ENCODE measurements at places on chromosomes 3 and 15. TPM values are rescaled to one million over a fixed set of nuclear protein-coding genes. Genes with fewer than 3 reads are reported as not detected.

GRCh38 chr3:138670407-138670806 lies 61.8 kb downstream of the FAIM start:
- DNase-seq = no peak

LYZL4 gene
- not detected for total RNA-seq

DNA sequence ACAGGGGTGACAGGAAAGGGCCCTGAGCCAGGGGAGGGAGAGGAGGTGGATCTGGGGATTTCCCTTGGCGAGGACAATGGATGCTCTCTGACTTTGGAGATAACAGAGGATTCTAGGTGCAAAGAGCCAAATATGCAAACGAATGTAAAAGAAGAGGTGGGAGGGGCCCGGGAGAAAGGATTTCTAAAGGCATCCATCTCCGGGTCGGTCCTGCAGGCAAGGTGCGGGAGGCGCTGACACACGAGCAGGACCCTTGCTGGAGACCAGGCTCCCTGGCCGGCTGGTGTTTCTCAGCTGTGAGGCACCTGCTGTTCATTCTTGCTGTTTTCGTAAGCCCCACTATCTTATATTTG lies 115.2 kb upstream of the TLE3 start:
- no peak for DNase-seq

DNA sequence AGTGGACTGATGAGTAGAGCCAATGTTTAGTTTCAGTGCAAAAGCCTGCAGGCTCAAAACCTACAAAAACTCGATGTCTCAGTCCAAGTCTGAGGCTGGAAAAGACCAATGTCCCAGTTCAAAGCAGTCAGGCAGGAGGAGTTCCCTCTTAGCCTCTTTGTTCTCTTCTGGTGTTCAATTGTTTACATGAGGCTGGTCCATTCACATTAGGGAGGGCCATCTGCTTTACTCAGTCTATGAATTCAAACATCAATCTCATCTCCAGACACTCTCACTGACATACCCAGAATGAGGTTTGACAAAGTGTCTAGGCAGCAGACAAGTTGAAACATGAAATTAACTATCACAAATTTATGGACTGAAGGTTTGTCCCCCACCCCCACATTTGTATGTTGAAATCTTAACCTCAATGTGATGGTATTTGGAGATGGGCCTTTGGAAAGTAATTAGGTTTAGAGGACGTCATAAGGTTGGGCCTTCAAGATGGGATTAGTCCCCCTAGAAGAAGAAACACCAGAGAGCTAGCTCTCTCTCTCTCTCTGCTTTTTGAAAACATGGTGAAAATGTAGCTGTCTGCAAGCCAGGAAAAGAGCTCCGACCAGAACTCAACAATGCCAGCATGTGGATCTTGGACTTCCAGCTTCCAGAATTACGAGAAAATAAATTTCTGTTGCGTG lies 438.5 kb upstream of the RGMA start:
- DNase-seq = no peak

ZCWPW2 gene
- total RNA-seq = 0.49 TPM

MKRN3 gene
- 0.44 TPM for total RNA-seq

- DNase-seq = no peak
Measured at GRCh38 chr3:171967137-171967783, 72.1 kb upstream of the FNDC3B start.

DNA sequence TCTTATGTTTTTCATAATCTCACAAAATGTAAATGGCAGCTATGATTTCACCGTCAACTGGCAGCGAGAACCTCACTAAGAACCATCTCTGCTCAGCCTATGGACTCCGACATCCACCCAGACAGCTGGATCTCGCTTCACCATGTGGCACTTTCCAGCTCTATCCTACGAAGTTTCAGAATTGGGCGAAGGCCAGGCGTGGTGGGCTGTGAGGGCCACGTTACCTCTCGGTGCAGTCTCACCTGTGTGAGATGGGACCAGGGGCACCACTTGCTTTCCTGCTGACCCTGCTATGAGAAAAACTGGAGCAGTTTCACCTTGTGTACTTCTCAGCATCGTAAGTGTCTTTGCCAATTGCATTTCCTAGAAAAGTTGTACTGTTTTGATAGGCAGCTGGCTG lies 32.3 kb downstream of the CHDH start:
- DNase-seq = no peak

- peak; percentile 57 for DNase-seq
Measured at GRCh38 chr15:53918180-53919079, 59.8 kb upstream of the UNC13C start.

TM6SF1 gene
- total RNA-seq = 14.0 TPM

CLEC3B gene
- total RNA-seq = 30.9 TPM

GRCh38 chr3:9915254-9916141 lies 1.4 kb upstream of the IL17RC start:
- DNase-seq = peak; percentile 64

DNA sequence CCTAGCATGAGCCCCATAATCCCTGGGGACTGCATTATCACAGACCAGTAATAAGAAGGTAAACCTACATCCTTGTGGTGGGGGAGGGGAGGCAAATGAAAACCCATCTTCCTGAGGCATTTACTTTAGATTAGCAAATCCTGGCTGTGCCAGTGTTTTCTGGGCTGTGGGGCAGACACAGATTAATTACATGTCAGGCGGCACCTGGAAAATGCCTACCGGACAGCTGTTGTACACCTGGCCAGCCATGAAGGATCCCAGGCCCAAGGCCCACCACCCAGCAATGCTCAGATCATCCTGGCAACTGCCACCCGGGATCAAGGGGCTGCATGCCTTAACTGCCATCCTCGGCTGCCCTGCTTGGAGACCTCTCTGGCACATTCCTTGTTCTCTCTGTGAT lies 59.1 kb upstream of the RASA2 start:
- DNase-seq = peak; percentile 33

XXYLT1 gene
- 14.6 TPM for total RNA-seq

DNA sequence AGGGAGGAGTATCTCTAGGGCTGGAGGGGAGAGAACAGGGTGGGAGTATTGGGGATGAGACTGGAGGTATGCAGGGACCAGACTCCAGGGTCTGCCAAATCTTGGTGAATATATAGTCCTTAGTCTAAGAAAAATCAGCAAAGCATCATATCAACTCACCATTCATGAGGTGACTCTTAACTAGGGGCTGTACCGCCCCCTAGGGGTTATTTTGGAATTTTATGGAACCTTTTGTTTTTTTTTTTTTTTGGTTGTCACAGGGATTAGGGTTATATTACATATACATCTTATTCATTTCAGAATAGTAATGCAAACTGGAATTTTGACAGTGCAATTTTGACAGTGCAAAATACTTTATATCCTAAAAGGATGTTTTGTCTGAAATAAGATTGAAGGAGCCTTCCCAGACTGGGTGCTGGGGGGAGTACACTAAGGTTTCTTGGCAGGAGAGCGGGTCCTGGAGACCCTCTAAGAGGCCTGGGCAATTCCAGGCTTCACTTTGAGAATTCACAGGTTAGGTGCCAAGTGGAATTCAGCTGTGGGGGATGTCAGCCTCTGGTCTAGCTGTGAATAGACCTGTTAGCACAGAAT lies 7.5 kb downstream of the CMTM7 start:
- DNase-seq = no peak

DNA sequence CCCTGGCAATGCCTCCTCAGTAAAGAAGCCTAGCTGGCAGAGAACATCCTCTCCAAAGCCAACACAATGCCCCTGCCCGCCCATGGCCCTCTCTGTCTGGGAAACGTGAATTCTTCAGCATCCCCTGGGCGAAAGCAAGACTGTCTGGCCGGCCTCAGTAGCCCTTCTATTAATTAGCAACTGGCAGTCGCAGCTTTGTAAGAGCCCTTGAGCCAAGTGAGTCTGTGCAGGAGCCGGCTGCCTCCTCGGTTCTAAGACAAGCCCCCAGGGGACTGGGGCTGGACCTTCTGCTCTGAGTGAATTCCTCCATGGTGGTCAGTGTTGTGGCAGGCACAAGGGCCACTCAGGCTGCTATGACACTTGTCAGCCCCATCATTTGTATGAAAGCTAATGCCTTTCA lies 7.4 kb downstream of the HCN4 start:
- DNase-seq = no peak

DNA sequence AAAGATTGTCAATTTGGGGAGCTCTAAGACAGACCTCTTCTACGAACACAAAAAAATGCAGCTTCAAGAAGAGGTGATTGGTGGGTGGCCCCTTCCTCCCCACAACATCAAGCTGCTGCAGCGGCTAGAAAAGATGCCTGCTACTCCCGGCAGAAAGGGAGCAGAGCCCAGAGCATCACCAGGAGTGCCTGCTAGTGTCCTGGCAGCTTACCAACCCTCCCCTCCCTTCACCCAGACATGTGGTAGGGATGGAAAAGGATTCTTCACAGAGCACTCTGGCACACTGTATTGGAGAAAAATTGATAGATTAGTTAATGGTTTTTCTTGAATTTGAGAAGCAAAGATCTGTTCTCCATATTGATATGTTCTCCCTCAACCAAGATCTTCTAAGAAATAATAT lies 10.8 kb downstream of the IP6K1 start:
- DNase-seq = no peak

DNA sequence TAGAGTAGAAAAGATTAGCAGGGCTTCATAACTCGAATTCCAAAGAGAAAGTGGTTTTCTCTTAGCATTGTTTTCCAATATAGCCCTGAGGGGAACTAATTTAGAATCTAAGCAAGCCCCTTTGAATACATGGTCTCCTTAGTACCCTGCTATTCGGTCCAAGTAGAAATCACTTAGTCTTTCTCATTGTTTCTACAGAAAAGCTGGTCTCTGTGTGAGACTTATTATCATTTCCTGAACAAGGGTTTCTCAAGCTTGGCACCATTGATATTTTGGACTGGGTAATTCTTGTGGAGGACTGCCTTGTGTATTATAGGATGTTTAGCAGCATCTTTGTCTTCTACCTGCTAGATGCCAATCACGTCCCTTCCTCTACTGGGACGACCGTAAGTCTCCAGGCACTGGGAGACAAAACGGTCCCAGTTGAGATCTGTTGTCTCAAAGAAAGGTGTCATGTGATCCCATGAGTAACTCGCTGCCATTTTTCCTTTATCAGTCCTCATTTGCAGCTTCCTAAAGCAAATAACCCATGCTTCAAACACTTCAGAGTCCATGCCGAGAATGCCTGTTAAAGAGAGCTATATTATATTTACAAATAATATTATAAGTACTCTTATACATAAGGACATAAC lies 230.7 kb upstream of the SLCO3A1 start:
- no peak for DNase-seq

GLCE gene
- total RNA-seq = 12.6 TPM

HTR3E gene
- not detected for total RNA-seq

SH2D7 gene
- total RNA-seq = not detected

PTPN9 gene
- total RNA-seq = 74.9 TPM

DNA sequence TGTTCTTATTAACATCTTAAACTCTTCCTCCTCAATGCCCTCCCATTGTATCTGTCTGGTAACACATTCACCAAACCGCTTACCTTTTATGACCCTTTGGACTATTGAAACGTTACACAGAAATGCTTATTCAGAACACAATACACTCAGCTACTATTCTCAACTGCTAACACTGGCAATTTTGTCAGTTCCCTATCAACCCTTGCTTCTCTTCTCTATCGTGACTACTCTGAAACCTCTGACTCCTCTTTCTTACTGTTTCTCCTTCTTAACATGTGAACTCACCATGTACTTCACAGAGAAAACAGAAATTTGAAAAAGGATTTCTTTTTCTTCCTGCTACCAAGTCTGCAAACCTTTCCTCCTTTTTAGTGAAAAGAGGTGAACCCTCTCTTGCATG lies 232.9 kb upstream of the GPR149 start:
- DNase-seq = no peak

GRCh38 chr15:44315126-44315525 lies 26.6 kb downstream of the GOLM2 start:
- no peak for DNase-seq

OR5K2 gene
- not detected for total RNA-seq

GPR27 gene
- total RNA-seq = 3.0 TPM

GRCh38 chr3:129699199-129699598 lies 92.7 kb upstream of the PLXND1 start:
- DNase-seq = no peak

GRCh38 chr3:48600711-48601621 lies 5.8 kb upstream of the COL7A1 start:
- DNase-seq = no peak

GRCh38 chr3:17908399-17909191 lies 166.2 kb upstream of the TBC1D5 start:
- no peak for DNase-seq

GRCh38 chr3:127604035-127604434 lies 5.8 kb downstream of the MCM2 start:
- no peak for DNase-seq

FOXB1 gene
- not detected for total RNA-seq

DNA sequence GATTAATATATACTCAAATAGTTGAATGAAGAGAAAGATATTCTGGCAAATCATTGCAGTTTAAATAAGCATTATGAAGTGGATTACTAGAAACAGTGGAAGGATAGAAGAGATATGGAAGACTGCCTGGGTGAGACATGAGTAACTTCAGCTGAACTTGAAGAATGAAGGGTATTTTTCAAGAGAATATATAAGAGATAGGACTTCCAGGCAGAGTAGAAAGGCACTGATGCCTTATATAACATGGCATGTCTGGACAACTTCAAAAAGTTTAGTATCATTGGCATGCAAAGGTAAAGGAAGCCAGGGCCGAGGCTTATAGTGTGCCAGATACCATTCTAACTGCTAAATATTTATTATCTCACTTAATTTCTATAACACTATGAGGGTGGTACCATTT lies 126.5 kb upstream of the SLC7A14 start:
- DNase-seq = no peak

GRCh38 chr15:52445954-52446353 lies 82.7 kb downstream of the MYO5A start:
- no peak for DNase-seq

GRCh38 chr3:78988324-78988723 lies 779.5 kb downstream of the ROBO1 start:
- DNase-seq = no peak

- DNase-seq = peak; percentile 86
Measured at GRCh38 chr15:24772686-24773373, 97.3 kb downstream of the NPAP1 start.

DNA sequence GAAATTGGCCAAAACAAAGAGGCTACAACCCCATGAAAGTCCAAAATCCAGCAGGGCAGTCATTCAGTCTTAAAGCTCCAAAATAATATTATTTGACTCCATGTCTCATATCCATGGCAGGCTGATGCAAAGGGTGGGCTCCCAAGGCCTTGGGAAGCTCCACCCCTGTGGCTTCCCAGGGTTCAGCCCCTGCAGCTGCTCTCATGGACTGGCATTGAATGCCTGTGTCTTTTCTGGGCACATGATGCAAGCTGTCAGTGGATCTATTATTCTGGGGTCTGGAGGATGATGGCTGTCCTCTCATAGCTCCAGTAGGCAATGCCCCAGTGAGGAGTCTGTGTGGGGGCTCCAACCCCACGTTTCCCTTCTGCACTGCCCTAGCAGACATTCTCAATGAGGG lies 81.8 kb downstream of the ZMAT3 start:
- DNase-seq = no peak

GRCh38 chr15:88247914-88248313 lies 8.6 kb downstream of the NTRK3 start:
- no peak for DNase-seq

ROPN1 gene
- total RNA-seq = 0.54 TPM

GRCh38 chr15:68335655-68336054 lies 58.1 kb downstream of the FEM1B start:
- no peak for DNase-seq

COL6A6 gene
- 0.45 TPM for total RNA-seq

GRCh38 chr3:100402256-100402655 lies 917 bp downstream of the LNP1 start:
- no peak for DNase-seq

TMEM87A gene
- 133 TPM for total RNA-seq

All from thyroid gland (tissue), 4 donors.